ENCODE measurements at places on chromosomes 1 and 21.

GRCh38 chr1:60949826-60950197 is 132.5 kb upstream of the NFIA start:
- no peak for DNase-seq

DNA sequence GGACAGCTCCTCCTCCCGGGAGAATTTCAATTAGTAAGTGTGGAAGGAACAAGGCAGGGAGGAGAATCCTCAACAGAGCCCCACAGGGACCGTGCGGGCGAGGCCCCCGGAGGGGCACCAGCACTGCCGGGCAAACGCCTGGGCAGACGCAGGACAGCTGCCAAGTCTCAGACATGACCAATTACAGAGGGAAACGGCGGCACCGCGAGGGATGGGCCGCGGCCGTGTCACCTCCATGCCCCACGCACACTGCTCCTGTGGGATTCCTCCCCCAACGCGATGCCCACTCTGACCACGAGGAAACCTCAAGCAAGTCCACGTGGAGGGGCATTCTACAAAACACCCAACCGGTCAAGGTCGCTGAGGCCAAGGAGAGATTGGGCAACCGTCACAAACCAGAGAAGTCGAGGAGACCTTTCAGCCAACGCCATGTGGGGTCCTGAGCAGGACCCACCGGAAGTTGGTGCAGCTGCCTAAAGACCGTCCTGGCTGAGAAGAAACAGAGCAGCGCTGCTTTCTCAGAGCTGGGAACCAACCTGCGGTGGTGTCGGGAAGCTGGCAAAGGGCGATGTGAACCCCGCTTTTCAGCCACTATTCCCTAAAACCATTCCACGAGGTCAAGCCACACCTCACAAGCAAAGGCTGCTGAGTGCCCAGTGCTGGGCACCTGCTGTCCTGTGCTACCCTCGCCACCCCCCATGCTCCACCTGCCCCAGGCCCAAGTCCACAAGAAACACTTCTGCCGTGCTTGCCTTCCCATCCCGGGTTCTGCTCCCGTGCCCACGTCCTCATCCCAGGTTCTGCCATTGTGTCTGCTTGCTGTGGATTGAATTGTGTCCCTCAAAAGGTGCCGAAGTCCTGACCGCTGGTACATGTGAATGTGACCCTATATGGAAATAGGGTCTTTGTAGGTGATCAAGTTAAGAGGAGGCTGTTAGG is 1.4 kb upstream of the KRTAP10-4 start:
- DNase-seq = no peak

GRCh38 chr1:175073061-175073460 is 5.4 kb downstream of the TNN start:
- no peak for DNase-seq

DNA sequence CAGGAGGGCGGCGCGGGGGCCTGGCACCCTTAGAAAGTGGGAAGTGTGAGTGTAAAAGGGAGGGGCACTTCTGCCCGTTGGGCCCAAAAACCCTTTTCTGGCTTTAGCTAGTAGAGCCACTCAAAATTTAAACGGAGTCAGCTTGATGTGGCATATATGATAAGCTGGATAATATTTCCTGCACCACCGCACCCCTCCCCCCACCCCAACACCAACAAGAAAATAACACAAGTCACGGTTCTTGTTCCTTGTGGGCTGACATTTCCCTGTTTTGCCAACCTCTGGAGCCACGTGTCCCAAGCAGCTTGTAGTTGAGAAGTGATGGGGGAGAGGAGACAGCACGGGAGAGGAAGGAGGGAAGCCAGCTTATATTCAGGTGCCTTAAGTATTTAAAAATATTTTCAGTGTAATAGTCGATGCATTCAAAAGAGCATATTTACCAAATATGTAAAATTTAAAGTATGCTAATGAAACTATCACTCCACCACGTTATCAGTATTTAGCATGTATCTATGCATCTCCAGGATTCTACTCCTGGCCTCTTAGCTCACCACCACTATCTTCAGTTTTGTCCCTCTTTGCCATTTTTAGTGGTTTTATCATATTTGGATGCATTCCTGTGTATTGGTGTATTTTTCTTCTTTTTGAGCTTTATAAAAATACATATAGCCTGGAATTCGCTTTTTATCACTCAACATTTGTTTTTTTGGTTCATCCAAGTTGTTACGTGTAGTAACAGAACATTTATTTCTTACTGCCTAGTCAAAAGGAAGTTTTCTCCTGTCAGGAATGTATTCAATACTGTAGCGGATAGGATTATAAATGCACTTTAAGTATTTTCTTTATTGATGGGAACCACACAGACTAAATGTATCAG is 773 bp upstream of the DDX59 start:
- DNase-seq = no peak

DNA sequence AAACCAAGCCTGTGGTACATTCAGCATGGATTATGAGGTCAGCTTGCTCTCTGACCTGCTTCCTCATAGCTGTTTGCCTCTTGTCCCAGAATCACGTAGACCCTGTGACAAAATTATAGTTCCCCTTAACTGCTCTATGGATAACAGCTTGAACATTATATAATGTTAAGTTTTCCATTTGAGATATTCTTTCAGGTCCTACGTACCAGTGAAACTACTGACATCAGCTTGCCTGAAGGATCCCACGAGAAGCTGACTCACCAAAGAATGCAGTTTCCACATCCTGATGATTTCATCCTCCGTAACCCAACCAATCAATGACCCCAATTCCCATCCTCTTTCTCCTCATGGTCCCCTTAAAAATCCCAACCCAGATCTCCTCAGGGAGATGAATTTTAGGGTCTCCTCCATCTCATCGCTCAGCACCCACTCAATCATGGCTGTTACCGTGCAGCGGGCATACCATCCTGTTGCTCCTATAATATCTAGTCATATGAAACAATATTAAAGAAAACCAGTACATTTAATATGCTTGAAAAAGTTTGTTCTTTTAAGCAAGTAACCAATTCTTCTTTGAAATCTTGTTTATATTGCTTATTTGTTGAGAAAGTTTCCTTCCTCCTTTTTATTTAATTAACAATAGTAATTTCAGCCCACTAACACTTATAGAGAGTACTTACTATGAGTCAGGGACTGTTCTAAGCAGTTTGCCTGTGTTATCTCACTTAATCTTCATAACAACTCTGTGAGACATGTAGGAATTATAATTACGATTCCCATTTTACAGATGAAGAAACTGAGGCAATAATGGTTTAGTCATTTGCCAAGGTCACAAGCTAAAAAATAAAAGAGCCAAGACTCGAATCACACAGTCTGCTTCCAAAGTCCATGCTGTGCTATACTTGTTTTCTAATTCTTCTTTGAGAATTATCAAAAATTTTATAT is 27.4 kb downstream of the CHML start:
- DNase-seq = no peak

DNA sequence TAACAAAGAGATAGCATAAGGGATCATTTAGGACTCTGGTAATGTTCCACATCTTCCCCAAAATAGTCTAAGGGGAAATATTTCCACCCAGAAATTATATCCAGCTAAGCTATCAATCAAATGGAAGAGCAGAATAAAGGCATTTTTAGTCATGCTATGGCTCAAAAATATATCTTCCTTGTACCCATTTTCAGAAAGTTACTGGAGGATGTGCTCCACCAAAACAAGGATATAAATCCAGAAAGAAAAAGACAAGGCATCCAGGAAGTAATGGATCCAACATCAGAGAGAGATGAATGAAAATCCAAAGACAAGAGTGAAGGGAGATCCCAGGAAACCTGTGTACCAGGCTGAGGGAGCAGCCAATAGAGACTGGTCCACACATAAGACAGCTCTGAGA is 2.7 kb upstream of the KRTAP10-8 start:
- DNase-seq = no peak

DNA sequence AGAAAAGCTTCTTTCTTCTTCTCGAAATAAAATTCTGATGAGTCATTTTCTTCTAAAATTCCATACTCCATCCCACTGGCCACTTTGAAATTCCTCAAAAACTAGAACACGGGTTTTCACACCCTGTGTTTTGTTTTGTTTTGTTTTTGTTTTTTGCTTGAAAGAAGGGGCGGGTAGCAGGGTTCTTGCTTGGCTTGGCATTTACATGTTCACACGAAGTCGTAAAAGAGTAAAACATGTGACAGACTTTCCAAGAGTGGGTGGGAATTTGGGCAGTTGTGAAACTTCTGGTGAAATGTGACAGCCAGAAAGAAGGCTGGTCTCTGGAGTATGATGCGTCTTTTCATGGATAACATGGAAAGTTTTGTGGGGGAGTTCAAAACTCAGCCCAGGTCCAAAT is 47.1 kb upstream of the FMN2 start:
- no peak for DNase-seq

DNA sequence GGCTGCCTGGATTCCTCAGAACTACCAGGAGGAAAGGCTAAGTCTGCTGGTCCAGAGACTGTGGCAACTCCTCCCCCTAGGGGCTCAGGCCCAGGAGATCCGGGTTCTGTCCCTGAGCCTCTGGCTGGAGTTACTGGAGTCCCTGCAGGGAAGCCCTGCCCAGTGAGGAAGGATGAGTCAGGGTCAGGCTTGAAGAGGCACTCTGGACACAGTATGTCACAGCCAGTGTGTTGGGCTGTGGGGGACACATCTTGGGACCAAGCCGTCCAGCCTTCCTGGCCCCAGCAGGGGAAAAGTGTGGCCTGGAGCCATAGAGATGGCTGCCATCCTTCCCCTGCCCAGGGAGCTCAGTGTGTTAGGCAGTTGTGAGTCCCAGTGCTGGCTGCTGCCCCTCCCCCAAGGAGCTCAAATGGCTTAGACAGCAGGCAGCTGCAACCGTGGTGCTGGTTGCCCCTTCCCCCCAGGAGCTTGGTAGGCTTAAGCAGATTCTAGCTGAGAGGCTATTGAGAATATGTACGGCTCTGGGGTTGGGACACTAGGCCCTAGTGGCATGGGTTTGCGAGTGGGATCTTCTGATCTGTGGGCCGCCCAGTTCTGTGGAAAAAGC is 28.2 kb upstream of the RABGAP1L start:
- no peak for DNase-seq

DNA sequence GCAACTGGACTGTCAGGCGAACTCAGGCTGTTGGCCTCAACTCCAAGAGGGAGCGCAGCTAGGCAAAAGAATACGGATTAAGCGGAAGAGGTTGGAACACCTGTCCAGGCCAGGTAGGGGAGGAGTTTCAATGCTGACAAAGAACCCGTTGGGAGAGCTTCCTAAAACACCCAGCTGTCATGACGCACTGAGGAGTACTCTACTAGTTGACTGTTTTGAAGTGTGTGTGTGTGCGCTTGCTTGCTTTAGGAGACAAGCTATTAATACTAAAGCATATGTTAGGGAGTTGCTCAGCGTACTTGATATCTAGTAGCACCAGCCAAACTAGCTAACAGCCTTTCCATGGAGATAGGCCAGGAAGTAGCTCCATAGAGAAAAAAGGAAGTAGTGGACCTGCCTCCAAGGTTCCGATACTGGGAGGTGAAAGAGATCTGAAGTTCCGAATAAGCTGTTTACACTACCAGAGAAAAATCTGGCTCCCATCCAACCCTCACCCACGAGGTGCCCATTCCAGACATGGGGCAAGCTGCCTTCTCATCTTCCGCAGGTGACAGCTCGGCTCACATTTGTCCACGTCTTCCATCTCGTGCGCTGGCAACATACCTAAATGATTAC is 974 bp upstream of the FNBP1L start:
- DNase-seq = no peak

DNA sequence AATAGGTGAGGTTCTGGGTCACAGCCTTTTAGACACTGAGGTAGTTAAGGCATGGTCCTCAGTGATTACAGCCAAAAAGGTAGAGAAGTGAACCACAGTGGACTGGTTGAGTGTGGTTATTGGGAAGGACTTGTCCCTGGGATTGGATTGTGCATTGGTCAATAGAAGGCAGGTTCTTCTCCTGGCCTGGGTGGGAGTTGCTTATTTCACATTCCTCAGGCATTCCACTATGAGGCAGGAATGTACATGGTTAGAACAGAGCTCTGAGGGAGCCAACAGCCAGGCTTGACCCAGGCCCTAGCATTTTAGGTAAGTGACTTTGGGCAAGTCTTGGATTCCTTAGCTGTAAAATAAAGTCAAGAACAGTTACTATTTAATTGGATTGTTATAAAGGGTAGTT is 97.9 kb upstream of the MARK1 start:
- no peak for DNase-seq

Data from GOT3 (cell line).